CD4-positive, alpha-beta T cell treated with Interleukin-4 for 4 hours (primary cell): ENCODE measurements at places on chromosomes 5 and 9.

GRCh38 chr9:135246248-135247205, 159.1 kb downstream of the OLFM1 start:
- no peak for DNase-seq

GRCh38 chr9:37693260-37693659, 42.5 kb downstream of the FRMPD1 start:
- no peak for DNase-seq

DNA sequence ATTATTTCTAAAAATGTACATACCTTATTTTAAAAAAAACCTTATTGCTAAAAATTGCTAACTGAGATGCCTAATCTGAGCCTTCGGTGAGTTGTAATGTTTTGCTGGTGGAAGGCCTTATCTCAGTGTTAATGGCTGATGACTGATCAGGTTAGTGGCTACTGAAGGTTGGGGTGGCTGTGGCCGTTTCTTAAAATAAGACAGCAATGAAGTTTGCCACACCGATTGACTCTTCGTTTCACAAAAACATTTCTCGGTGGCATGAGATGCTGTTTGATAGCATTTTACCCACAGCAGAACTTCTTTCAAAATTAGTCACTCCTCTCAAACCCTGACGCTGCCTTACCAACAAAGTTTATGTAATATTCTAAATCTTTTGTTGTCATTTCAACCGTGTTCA, 14.7 kb downstream of the CENPK start:
- DNase-seq, result no peak

DNA sequence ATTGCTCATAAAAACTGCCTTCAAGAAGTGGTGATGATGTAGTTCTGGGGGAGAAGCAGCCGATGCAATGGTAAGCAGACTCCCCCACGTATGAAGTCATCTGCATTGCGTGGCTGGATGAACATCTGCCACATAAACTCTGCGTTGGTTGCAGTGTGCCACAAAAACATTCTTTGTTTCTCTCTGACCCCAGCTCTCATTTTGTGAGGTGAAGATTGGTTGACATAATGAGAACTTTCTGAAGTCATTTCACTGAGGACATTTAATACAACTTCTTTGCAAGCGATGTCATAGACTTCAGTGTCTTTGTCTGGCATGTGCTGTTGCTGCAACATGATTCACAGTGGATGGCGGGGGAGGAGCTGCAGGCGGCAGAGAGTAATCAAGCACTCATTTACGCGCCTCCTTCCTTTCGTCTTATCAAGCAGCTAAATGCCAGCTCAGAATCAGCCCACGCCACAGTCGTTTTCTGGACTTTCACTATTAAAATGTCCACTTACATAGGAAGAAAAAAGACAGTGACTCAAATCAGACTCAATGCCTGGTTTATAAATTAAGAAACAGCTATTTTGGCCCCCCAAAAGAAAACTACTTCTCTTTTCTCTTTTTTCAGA, 91.5 kb upstream of the NFIL3 start:
- no peak for DNase-seq

DNA sequence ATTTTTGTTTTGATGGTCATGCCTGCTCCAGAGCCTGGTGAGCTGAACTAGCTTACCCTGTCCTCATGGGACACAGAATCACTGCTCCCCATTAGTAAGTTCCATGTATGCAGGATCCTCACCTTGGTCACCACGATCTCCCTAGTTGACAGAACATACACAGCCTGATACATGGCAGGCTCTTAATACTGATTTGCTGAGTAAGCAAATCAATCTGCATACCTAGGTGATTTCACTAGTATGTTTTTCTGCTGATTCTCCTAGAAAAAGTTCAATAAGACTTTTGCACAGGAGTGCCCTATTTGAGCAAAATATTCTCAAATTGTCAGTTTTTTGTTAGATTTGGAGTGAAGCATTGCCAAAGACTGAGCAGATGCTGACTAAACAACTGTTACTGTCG, 113.7 kb downstream of the ACER2 start:
- no peak for DNase-seq

- no peak for DNase-seq
Measured at GRCh38 chr9:129306318-129306973, 128.4 kb upstream of the IER5L start.

GRCh38 chr9:36903541-36904435, 130.3 kb downstream of the PAX5 start:
- no peak for DNase-seq

DNA sequence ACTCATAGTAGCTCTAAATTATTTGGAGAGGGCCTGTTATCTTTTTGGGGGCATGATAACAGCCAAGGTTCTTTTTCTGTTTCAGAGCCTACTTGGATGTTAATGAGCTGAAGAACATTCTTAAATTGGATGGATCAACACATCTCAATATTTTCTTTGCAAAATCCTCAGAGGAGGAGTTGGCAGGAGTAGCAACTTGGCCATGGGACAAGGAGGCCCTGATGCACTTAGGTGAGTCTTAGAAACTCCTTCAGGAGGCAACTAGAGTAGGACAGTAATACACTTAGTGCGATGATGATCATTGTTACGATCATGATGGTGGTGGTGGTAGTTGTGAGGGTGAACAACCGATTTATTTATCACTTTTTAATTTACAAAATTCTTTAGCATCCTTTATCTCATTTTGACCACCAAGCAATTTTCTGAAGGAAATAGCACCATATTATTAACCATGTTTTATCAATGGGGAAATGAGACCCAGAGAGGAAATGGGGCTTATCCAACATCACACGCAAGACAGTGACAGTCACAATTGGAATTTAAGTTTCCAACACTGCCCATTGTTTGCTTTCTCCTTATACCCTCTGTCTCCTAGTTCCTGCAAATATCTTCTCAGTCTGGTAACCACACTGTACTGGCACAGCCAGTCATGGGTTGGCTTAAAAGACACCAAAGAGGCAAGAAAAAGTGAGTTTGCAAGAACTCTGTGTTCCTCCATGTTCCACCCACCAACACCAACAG, 54.0 kb downstream of the PAPPA start:
- no peak for DNase-seq

DNA sequence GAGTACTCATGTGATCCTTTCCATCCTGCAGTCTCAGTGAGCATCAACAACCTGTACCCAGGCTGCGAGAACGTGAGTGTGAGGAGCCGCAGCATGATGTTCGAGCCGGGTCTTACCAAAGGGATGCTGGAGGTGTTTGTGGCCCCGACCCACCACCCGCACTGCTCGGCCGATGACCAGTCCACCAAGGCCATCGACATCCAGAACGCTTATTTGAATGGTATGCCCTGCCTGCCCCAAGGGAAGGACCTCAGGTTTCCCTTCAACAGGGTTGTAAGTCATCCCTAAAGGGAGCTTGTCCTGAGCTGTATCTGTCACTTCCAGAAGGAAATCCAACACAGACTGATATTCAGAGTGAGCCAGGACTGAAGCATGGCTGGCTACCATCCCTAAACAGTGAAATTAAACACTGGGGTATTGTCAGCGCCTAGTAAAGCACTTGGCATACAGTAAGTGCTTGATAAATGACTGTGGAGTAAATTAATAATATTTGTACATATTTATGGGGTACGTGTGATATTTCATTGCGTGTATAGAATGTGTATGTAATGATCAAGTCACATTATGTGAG, 39.3 kb upstream of the CTSL start:
- DNase-seq, result no peak
